MCF 10A (cell line): ENCODE measurements at places on chromosomes 12 and 14. TPM values are rescaled to one million over a fixed set of nuclear protein-coding genes. Genes with fewer than 3 reads are reported as not detected.
A peak's percentile ranks its signal among the peaks of the same experiment; 100 is the strongest.

DNA sequence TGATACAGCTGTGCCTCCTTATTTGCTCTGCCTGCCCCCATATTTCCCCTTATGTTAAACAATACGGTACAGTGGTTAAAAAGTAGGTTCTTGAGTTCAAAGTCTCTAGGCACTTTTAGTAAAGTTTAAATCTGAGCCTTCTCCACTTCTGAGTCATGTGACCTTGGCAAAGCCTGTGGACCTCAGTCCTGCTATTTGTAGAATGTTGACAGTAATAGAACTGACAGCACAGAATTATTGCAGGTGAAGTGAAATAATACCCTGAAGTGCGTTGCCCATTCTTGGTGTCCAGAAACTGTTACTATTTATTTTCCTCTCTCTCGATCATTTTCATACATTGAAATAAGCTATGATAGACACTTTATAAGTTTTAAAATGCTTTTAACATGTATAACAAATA, 499.7 kb downstream of the EGLN3 start:
- H3K27me3 ChIP-seq, result no peaks in the 10 kb centered on the region
- H3K4me1 ChIP-seq, result peaks cover 6% of the 10 kb centered on the region
- no peak overlapping the region for H3K27ac ChIP-seq
- H3K4me3 ChIP-seq, result no peak overlapping the region
- no peak for DNase-seq

DNA sequence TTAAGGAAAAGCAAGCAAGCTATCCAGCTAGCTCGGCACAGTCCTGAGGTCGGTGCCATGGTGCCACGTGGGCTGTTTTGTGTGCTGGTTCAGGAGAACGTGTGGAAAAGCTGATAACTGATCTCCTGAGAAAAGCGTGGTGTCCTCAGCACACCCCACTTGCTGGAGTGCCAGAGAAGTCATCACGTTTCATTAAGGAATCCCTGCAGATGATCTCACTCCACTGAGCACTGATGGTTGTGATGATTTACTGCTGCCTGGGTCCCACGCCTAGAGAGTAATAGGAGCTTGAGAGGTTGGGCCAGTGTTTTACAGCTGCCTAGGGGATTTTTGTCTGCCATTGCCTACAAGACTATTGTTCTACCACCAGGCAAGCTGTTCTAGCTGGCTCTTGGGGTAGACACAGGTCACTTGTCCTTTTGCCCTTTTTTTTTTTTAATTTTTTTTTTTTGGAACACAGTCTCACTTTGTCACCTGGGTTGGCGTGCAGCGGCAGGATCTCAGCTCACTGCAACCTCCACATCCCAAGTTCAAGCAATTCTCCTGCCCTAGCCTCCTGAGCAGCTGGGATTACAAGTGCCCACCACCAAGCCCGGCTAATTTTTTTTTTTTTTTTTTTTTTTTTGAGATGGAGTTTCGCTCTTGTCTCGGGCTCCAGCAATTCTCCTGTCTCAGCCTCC, 42.3 kb upstream of the EVL start:
- H3K27ac ChIP-seq, result no peak overlapping the region
- H3K36me3 ChIP-seq, result no peaks in the 10 kb centered on the region
- no peaks in the 10 kb centered on the region for H3K27me3 ChIP-seq
- H3K4me3 ChIP-seq, result no peak overlapping the region

DNA sequence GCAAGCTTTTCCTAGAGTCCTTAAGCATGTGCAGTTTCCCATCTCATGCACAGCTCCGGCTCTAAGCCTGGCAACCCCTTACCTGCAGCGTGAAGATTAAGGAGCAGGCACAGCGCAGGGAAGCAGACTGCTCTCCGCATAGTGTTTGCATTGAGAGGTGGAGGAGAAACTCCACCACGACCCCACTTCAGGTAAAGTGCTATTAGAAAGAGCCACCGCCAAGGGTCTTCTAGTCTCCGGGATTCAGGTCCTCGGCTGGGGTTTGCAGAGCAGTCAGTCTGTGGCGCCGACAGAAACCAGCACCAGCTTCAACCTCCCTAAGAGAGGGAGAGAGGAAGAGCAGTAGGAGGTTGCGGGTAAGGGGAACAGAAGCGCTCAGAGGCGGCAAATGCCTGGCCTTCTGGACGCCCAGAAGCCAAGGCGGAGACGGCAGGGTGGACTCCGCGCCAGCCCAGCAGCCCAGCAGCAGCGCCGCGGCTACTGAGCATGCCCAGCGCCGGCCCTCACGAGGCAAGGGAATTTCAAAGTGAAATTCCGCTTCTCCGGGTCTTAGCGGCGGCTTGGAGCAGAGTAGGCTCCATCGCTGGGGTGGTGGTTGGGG, at the start of gene PTPRR:
PTPRR (minus strand) TSS at position 488 of the 601 bp plus-strand sequence; CDS start at position 140, 348 bp downstream.
- H3K27ac ChIP-seq, result no peak within 1 kb of the TSS
- H3K4me1 ChIP-seq, result no peaks in the 10 kb centered on the region
- H3K36me3 ChIP-seq, result no peaks in the 10 kb centered on the region
- H3K27me3 ChIP-seq, result peaks cover 46% of the 10 kb centered on the region
- H3K4me3 ChIP-seq, result peak within 1 kb of the TSS; percentile 26

GRCh38 chr12:15856097-15856982, 25.8 kb upstream of the STRAP start:
- H3K36me3 ChIP-seq, result peaks cover 5% of the 10 kb centered on the region
- H3K4me3 ChIP-seq, result no peak overlapping the region
- peak overlapping the region; percentile 75 for H3K27ac ChIP-seq
- peak; percentile 76 for DNase-seq
- no peaks in the 10 kb centered on the region for H3K27me3 ChIP-seq

GRCh38 chr14:32121948-32122347, 44.8 kb downstream of the ARHGAP5 start:
- H3K36me3 ChIP-seq, result peaks cover 29% of the 10 kb centered on the region
- no peak overlapping the region for H3K4me3 ChIP-seq
- peaks cover 28% of the 10 kb centered on the region for H3K4me1 ChIP-seq

GRCh38 chr14:61696753-61697318, 1.5 kb downstream of the HIF1A start:
- no peaks in the 10 kb centered on the region for H3K27me3 ChIP-seq
- peaks cover 32% of the 10 kb centered on the region for H3K4me1 ChIP-seq
- H3K36me3 ChIP-seq, result peaks cover 6% of the 10 kb centered on the region
- H3K27ac ChIP-seq, result peak overlapping the region; percentile 90
- no peak for DNase-seq

The RNASE2 gene
- total RNA-seq, result not detected in 2 replicates

The TMEM132D gene
- not detected in 2 replicates for total RNA-seq

The CACNA1C gene
- total RNA-seq, result not detected in 2 replicates
